NCI-H2081 (cell line): ENCODE measurements at places on chromosomes 4 and X.

- no peak for DNase-seq
These were observed 58.6 kb downstream of the C4orf46 start for GRCh38 chr4:158613046-158613445.

DNA sequence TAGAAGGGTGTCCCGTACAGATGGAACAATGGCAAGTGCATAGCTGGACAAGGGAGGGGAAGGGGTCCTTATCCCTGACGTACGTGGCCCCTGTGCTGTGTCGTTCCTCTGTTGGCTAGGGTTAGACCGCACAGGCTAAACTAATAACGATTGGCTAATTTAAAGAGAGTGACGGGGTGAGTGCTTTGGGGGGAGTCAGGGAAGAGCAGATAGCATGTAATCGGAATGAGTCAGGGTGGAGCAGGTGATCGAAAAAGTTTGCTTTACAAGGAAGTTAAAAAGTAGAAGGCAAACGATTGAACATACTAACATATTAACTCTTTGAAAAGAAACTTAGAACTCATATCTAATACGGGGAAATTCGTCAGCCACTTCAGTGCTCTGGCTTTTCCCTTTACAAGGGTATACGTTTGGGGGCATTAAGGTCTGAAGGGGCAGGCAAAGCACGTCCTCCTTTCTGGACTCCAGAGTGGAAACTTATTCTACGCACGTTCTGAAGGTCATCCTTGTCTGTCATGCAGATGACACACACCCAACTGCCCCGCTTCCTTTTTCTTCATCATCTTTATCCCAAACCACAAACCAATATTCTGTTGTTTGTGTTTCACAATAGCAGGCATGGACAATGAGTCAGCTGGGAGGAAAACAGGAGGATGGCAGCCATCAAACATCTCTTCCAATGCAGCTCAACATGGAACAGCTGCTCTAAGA is 10.2 kb upstream of the CRLF2 start:
- DNase-seq: no peak

DNA sequence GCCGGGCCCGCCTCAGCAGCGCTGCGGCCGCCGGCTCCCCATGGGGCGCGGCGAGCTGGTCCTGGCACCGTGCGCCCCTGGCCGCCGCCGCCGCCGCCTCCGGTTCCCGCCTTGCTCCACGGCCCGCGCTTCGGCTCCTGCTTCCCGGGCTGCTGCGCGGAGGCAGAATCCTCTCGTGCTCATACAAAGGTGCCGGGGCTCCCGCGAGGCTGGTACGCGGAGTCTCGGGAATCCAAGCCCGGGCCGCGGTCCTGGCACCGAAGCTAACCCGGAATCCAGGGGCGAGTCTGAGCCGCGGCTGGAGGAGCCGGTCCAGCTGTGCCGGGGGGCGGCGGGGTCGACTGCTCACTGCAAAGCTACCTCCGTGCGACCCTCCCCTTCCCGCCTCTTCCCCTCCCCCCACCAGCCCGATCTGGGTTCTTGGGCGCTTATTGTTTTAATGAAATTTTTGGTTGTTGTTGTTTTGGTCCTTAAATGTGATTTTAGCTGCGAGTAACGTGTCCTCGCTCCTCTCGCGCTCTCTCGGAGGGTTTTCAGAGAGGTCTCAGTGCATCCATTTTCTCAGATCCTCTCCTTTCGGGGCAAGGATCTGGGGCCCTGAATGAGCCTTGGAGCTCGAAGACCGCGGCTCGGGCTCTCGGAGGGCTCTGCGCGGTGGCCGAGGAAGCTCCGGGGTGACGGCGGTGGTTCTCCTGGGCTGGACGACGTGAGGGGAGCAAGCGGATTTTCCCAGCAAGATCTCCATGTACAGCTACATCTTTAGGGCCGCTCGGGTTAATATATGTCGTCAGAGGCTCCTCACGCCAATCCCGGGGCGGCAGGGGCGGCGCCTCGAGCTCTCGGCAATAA is at the start of gene HAND2:
HAND2 (minus strand) TSS at position 753 of the 849 bp plus-strand sequence. CDS start 940 bp downstream, outside the sequence.
- DNase-seq: peak; percentile 73

DNA sequence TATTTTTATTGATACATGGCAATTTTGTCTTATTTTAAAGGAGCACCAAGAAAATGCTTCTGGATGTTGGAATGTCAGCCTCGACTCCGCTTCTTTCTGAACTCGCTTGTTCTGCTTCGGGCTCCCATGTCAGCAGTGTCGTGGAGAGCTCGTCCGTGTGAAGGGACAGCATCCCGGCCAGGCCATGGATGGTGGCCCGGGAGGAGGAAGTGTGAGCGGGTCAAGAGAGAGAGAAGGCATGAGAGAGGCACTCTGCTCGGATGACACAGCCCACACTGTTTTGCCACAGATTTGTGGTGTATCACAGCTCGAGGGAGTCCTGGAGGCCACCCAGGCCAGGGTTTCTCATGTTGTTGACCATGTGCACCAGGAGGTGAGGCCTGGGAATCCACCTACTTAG is 107.0 kb downstream of the TRAPPC11 start:
- no peak for DNase-seq

DNA sequence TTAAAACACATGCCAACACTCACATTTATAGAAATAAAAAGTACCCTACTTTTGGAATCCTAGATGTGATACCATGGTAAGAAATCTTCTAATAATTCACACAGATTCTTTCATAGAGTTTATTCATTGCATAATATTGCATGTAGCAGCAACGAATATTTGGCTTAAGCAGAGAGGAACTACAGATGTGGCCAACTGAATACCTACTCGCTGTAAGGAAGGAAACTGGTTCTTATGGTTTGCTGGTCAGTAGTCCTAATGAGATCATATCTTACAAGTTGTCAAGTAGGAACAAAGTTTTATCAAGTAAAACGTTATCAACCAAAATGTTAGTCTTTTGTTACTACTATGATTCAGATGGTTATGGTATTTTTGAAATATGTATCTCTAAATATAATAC is 996.1 kb downstream of the PDHA2 start:
- no peak for DNase-seq
